Vagina (tissue), 2 donors: ENCODE measurements at places on chromosomes 13 and 19.

DNA sequence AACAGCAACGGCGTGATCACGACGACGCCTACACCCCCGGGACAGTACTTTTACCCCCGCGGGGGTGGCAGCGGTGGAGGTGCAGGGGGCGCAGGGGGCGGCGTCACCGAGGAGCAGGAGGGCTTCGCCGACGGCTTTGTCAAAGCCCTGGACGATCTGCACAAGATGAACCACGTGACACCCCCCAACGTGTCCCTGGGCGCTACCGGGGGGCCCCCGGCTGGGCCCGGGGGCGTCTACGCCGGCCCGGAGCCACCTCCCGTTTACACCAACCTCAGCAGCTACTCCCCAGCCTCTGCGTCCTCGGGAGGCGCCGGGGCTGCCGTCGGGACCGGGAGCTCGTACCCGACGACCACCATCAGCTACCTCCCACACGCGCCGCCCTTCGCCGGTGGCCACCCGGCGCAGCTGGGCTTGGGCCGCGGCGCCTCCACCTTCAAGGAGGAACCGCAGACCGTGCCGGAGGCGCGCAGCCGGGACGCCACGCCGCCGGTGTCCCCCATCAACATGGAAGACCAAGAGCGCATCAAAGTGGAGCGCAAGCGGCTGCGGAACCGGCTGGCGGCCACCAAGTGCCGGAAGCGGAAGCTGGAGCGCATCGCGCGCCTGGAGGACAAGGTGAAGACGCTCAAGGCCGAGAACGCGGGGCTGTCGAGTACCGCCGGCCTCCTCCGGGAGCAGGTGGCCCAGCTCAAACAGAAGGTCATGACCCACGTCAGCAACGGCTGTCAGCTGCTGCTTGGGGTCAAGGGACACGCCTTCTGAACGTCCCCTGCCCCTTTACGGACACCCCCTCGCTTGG is 966 bp downstream of the JUNB start:
- DNase-seq, result peak; percentile 88

DNA sequence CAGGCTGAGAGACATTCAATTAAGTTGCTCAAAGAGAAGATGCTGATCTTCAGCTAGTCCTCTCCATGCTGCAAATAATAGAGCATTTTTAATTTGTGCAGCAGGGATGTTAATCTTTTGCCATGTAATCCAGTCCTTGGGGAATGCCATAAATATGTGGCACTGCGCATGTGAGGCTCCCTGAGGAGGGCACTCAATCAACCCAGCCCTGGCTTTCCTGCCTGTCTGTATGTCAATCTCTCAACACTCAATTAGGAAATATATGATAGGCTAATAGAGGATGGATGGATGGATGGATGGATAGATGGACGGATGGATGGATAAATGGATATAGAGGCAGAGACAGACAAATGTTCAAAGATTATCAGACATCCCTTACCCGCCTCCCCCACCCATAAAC is 31.6 kb upstream of the POP4 start:
- peak; percentile 2 for DNase-seq

DNA sequence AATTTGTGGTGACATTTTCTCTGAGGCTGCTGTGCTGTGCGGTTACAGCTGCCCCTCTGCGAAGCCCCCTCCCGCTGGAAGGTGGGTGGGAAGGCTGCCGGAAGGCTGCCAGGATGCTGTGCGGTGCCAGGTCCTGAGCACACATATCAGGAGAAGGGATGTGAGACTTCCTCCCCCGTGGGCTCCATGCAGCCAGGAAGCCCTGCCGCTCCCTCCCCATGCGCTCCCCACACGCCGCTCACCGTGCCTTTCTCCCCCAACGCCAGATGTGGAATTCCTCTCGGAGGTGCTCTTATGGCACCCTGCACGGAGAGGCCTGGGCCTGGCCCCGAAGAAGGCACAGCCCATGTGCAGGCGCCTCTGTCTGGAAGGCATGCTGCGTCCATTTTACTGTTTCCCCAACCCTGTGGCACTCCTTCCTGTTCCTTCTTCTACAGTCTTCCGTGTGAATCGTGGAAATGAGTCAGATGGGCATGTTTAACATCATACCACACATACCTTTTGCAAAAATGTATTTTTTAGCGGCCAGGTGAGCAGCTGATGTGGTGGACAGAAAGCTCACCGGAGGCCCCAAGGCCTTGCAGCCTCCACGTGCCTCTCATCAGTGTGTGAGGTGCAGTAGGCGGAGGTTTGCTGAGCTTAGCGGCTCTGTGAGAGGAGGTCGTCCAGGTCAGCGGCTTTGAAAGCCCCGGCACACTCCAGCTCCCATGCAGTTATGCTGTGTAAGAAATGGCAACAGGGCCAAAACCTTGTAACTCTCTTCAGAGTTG is 88.0 kb downstream of the ATP11A start:
- peak; percentile 79 for DNase-seq

DNA sequence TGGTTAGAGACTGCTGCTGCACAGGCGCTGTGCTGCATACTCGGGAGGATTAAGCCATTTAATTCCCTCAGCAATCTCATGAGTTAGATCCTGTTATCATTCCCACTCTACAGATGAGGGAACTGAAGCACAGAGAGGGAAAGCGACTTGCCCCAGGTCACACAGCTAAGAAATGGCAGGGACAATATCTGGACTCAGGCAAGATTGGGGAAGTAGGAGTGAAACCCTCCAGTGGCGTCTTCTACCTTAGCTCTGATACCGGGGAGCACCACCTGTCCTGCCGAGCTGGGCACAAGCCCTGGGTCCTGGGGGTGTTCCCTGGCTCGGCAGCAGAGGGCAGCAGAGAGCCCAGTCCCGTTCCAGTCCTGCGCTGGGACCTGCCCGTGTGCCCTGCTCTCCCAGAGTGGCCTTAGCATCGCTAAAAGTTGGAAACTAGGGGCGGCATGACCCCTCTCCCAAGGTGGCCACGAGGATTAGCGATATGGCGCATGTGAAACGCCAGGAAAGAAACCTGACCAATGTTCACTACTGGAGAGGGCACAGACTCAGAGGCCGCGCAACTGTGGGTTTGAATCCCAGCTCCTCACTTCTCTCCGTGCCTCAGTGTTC is 20.5 kb downstream of the CYTH2 start:
- no peak for DNase-seq

DNA sequence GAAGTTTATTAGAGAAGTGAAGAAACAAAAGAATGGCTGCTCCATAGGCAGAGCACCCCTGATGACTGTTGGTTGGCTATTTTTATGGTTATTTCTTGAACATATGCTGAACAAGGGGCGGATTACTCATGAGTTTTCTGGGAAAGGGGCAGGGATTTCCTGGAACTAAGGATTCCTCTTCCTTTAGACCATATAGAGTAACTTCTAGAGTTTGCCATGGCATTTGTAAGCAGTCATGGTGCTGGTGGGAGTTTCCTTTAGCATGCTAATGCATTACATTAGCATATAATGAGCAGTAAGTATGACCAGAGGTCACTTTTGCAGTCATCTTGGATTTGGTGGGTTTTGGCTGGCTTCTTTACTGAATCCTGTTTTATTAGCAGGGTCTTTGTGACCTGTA is 38.7 kb upstream of the PCDH8 start:
- no peak for DNase-seq

- no peak for DNase-seq
Observed at GRCh38 chr19:12155324-12155860, 1.1 kb downstream of the ZNF625 start.

DNA sequence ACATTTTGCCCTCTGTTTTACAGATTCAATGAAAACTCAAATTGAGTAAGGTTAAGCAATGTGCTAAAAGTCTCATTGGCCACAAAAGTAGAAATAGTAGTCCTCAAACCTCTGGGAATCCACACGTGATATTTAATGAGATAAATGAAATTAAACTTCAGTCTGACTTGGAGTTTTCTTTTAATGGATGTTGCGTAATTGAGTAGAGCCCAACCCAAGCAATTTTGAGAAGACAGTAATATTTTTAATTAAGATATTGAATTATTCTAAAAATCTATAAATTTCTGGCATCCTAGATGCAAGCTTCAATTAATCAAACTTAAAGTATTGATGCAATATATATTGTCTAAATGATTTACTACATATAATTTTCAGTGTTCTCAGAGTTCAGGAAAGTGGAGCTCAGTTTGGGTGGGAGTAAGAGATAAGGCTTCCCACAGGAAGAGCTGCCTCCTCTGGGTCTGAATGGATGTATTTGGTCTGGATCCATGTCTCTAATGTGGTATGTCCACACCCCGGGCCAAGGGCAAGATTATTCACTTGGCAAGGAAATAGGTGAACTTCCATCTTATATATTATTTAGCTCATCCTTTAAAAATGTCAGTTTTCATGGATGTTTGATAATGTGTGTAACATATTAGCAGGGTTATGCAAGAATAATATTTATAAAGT is 6.9 kb downstream of the MBNL2 start:
- no peak for DNase-seq

DNA sequence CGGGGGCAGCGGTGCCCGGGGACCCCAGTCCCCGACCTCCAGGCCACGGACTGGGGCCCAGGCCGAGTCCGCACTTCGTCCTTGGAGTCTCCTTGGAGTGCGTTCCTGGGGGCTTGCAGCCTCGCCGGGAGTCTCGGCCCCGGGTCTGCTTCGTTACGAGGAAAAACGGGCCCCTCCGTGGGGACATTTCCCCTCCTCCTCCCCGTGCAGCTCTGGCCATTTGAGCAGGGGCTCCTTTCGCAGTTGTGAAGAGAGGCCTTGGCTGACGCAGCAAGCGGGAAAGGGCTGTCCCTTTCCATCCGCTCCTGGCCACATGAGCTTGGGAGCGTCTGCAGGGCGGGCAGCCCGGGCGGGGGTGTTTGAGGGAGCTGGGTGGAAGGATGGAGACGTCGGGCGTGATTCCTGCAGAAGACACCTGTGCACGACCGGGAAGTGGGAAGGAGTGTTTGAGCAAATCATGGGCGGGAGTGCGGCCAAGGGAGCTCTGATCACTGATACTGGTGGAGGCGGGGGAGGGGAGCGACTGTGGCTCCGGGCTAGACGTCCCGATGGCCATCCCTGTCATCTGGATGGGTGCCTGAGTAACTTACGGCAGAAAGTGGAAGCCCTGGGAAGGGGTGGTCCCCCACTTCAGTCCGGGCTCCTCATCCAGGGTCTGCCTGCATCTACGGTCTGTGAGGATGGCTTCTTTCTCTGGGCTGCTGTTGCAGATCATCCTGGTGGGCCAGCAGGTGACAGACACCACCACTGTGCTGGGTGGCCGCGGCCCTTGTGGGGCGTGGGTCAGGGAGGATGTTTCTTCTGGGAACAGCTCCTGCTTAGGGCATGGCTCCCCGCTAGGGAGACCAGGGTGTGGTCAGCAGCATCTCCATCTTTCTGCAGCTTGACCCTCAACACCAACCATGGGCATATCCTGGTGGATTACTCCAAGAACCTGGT is 736 bp downstream of the GPI start:
- DNase-seq, result no peak

GRCh38 chr13:69556540-69557196 is 551.0 kb upstream of the ATXN8OS start:
- DNase-seq, result no peak

GRCh38 chr13:43324129-43324528 is 300.7 kb downstream of the DNAJC15 start:
- DNase-seq, result no peak

DNA sequence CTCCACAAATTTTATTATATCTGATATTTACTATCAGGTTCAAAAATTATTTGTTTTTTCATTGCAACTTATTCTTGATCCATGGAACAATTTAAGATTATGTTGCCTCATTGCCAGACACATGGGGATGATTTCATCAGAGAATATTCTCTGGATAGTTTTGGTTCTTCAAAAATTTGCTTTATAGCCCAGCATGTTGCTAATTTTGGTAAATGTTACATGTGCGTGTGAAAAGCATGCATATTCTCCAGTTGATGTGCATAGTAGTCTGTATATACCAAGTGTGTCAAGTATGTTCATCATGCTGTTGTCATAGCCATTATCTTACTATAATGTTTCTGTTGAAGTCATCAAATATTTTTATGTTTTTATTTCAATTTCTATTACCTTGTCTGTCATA is 122.3 kb downstream of the RFC3 start:
- no peak for DNase-seq

- DNase-seq, result peak; percentile 83
Observed at GRCh38 chr19:342801-343421, 1.7 kb downstream of the MIER2 start.
